ENCODE measurements at places on chromosomes 3 and 15.

DNA sequence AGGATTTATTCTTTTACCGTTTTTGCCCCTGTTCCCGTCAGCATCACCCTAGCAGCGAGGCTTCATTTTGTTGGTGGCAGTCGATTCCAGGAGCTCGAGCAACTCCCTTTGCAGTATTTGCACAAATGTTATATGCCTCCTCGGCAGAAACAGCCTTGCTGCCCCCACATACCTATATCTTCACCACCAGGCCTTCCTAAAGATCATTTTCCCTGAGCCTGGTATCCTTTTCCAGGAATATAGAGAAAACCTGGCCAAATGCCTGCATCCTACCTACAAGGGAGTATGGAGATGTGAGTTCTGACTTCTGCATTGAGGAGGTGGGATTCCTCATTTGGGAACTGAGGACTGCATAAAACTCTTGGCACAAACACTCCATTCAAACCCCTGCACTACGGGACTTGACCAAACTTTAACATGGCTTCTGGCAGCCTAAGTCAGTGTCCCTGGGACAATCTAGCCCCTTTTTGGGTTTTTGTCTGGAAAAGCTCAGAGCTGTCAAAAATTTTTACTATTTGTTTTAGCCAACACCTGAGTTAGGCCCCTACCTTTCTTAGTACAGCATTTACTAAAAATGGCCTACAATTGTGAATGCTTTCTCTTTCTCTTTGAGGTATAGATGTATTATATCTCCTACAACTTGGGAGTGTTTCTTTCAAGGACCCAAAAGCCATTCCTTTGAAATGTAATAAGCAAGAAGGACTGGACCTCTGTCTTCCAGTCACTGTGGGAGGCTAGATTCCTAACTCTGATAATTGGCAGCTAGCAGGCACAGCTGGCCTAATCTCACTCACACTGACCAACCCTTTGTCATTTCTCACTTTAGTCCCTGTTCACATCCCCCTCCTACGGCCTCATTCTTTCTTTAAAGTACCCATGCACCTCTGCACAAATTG is 12.1 kb upstream of the UBE2Q2 start:
- no peak for DNase-seq

GRCh38 chr15:25741256-25741580 is 121.9 kb downstream of the ATP10A start:
- DNase-seq, result no peak

- no peak for DNase-seq
Observed at GRCh38 chr15:40097968-40098476, 10.7 kb downstream of the BMF start.

GRCh38 chr3:9161298-9161697 is 88.1 kb downstream of the SRGAP3 start:
- no peak for DNase-seq

- no peak for DNase-seq
Observed at GRCh38 chr3:71759401-71759800, 5.7 kb downstream of the GPR27 start.

GRCh38 chr3:44476181-44476611 is 1.3 kb downstream of the ZNF445 start:
- DNase-seq, result no peak

DNA sequence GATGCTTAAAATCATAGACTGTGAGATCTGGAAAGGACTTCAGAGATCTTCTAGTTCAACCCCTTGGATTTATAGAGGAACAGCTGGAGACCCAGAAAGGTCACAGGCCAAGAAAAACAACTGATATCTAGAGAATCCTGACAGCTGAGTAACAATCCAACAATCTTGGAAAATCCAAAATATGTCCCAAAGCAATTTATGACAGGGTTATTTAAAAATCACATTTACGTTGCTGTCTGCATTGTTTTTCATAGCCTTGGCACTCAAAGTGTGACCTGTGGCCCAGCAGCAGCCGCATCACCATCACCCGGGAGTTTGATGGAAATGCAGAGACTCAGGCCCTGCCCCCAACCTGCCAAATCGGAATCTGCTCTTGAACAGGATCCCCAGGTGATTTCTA is 78.8 kb downstream of the FBN1 start:
- no peak for DNase-seq

- no peak for DNase-seq
Observed at GRCh38 chr3:172467170-172467824, 19.0 kb upstream of the GHSR start.

DNA sequence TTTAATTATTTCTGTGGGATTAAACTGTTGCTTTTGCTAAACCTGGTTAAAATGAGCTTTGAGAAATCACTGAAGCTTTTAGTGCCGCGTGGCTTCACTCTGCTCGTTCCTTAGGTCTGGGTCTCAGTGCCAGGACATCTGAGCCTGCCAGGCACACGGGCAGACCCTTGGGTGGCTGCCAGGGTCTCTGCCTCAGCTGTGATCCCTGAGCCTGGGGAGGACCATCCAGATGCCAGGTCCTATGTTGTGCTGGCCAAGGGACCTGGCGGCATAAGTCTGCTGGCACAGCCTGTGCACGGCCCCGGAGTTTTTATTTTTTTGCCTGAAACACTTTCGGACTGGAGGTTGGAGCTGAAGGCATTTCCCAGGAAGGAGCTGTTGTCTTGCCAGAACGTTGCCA is 328.1 kb downstream of the LRTM1 start:
- no peak for DNase-seq
